Stimulated activated CD8-positive, alpha-beta memory T cell treated with anti-CD3 and anti-CD28 coated beads, Interleukin-15, amount 100 ng/mL, for 4 hours (primary cell): ENCODE measurements at places on chromosomes 4 and X.

GRCh38 chrX:18210470-18210869 is 10.2 kb downstream of the BEND2 start:
- no peak for DNase-seq

- no peak for DNase-seq
These were observed 6.4 kb downstream of the SLBP start for GRCh38 chr4:1705732-1706131.

DNA sequence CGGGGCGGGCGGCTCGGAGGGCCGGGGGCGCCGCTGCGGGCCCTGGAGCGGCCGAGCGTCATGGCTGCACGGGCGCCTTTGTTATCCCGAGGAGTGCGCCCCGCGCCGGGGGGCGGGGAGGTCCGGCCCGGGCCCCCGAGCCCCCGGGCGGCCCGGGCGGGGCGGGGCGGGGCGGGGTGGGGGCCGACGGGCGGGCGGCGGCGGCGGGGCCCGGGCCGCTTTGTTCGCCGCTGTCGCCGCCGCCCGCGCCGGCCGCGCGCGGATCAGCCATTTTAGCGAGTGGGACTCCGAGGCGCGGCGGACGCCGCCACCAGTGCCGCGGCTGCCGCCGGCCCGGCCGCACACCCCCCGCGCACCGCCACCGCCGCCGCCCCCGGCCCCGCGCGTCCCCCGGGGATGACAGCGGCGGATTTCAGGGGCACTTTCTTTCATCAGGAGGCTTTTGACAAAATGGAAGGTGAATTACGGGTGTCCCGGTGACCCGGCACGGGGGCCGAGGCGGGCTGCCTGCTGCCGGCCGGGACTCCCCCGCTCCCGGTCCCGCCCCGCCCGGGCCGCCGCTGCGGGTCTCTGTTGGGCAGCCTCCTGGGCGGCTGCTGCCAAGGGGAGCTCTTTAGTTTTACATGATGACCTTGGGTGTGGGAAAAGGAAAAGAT is 1.2 kb downstream of the HMGB3 start:
- no peak for DNase-seq

DNA sequence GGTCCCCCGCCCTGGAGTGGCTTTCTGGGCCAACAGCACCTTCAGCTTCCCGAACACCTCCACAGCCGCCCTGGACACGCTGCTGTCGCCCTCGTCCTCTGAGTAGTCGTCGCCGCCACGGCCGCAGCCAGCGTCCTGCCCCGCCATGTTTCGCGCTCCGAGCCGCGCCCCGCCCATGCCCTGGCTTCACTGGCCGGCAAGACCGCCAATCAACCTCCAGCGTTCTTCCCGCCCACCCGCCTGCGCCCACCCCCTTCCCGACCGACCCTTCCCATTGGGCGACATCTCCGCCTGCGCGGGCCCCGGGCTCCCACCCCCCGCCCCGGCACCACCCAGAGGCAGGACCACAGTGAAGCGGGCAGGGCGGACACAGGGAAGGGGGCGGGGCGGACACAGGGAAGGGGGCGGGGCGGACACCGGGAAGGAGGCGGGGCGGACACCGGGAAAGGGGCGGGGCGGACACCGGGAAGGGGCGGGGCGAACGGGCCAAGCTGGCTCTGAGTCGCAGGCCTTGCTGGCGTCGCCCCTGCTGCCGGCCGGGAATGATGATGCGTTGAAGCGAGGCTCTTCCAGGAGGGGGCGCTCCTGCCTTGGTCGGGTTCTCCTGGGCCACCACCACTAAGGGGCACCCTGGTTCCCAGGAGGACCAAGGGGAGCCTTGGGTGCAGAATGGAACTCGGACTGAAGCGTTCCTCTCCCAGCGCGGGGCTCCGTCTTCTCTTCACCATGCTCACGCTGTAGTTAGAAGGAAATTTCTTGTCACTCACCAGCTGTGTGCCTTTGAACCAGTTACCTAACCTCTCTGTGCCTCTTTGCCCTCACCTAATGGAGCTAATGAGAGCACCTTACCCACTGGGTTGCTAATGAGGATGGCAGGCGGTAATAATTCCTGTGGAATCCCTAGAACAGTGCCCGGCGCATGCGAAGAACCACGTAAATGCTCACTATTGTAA is at the start of gene HAUS7:
Gene HAUS7 (minus strand): TSS at position 166 of the 953 bp plus-strand sequence. CDS start 19 bp downstream, at position 147.
- peak; percentile 70 for DNase-seq

DNA sequence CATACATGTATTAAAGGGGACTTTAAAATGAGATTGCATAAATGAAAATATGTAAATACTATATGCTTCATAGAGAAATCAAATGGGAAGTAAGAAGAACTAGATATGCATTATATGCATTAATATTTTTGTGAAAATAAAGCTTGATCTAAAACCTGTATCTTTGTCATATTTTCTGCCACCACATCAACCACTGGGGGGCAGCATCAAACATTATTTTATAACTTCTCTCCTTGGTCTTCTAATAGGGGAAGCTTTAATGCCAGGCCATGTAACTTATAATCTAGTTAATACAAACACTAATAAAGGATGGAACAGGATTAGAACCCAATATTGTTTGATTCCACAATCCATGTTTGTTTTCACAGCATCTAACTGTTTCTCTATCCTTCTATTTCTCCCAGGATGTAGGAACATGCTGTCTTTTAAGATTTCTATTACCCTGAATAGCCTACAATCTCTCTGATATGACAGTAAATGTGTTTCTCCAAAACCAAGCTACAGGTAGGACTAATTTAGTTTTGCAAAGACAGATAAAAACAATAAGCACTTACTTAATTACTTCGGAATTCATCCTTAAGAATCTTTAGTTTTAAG is 10.0 kb downstream of the QRFPR start:
- no peak for DNase-seq

GRCh38 chr4:155197757-155198156 is 10.7 kb upstream of the NPY2R start:
- DNase-seq = no peak

DNA sequence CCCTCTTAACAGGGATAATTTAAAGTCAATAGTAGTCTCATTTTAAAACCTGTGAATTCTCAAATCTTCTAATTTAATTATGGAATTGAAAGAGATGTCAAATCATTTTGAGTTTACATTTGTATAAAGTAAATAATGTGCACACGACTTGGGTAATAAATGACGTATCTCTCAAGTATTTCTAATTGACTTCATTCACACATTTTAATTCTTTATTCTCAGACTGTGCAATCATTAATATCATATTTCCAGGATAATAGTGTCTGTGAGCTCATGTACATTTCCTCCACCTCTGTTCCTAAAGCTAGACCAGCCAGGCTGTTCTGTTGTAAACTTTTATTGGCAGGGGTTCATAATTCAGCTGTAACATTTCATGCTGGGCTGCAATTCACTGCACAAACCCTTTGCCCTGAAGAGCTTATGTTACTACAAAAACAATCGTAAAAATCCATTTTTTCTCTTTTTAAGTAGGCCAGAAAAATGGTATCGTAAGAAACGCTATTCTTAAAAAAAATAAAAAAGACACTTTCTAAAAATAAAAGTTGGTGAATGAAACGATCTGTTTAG is 1103.1 kb upstream of the TENM3 start:
- no peak for DNase-seq

DNA sequence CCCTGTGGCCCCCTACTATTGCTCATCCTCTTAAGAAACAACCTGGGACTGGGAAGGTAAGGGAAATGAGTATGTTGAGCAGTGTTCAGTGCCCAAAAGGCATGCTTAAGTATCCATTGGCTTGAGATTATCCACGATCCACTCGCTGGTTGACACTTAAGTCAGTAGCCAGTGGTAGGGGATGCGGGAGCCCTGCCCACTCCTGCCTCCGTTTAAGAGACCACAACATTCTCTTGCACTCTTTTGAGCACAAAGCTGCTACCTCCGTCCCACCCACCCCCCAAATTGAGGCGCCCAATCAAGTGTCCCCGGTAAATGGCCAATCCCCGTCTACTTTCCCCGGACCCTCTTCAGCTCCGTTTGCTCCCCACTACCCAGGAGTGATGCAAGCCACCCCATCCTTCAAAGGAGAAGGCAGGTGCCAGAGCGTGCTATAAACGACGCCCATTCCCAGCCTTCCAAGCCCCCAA is 25.0 kb downstream of the UTP14A start:
- DNase-seq = no peak

GRCh38 chr4:119785963-119786362 is 157.4 kb upstream of the PDE5A start:
- DNase-seq = no peak

- no peak for DNase-seq
These were observed 86.2 kb downstream of the PPEF1 start for GRCh38 chrX:18793601-18794089.

DNA sequence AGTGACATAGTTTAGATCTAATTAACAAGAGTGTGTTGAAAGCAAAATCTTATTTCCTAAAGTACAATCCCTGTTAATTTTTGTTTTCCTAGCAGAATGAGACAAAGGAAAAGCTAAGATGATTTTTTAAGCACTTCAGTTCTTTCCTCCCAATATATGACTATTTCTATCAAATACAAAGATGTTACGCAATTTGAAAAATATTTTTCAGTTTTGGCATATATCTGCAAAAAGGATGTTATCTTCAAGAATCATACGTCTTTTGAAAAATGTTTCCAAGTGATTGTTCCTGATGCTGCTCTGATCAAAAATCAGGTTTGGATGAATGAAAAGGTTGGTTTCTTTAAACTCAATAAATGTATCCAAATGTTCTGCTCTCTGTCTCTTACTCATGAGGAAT is 486.7 kb upstream of the CPEB2 start:
- no peak for DNase-seq

GRCh38 chrX:15567886-15568616 is 32.7 kb downstream of the ACE2 start:
- no peak for DNase-seq

- no peak for DNase-seq
These were observed 10.5 kb downstream of the NKX3-2 start for GRCh38 chr4:13533670-13534343.

DNA sequence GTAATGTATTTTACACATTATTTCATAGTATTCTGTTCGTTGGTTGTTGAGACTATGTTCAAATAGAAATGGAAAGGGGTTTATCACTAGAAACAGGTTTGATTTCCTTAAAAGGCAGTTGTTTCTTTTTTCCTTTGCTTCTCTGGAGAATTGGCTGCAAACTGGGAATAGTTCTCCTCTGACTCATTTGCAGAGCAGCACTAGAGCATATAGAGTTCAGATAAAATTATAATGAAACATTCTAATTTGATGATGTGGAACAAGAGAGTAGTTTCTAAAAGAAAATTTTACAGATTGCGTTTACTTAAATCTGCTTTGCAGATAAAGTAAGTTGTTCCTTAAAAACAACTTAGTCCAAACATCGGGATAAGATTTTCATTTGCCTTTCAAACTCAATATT is 29.7 kb downstream of the SYNPO2 start:
- no peak for DNase-seq

GRCh38 chr4:168666531-168666930 is 169.7 kb downstream of the PALLD start:
- DNase-seq = no peak

DNA sequence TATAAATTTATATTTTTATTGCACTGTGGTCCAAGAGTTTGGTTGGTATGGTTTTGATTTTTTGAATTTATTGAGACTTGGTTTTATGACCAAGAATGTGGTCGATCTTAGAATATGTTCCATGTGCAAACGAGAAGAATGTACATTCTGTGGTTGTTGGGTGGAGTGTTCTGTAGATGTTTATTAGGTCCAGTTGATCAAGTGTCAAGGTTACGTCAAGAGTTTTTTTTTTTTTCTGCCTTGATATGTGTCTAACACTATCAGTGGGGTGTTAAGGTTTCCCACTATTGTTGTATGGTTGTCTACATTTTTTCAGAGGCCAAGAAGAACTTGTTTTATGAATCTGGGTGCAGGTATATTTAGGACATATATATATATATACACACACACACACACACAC is 10.8 kb downstream of the ETDB start:
- no peak for DNase-seq

- no peak for DNase-seq
These were observed 20.3 kb downstream of the ATP2B3 start for GRCh38 chrX:153537526-153538295.

DNA sequence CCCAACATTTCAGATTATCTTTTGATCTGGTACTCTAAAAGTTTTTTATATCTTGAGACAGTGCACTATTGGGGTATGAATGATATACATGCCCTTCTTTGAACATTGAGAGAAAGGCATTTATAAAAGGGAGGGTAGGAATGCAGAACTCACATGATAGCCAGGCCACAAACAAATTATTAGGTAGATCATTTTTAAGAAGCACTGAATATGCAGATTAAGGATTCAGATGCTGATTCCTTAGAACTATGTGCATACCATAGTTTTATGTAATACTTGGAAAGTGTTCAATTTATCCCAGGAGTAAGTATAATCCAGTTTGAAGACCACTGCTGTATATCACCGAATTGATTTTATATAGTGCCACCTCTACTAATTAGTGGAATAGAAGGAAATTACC is 18.6 kb downstream of the CEP135 start:
- DNase-seq = no peak

- no peak for DNase-seq
These were observed 12.2 kb upstream of the ODAM start for GRCh38 chr4:70183168-70183939.

- DNase-seq = no peak
These were observed 15.0 kb upstream of the NAT8L start for GRCh38 chr4:2044119-2044485.

GRCh38 chrX:132058975-132059374 is 35.9 kb downstream of the STK26 start:
- no peak for DNase-seq

DNA sequence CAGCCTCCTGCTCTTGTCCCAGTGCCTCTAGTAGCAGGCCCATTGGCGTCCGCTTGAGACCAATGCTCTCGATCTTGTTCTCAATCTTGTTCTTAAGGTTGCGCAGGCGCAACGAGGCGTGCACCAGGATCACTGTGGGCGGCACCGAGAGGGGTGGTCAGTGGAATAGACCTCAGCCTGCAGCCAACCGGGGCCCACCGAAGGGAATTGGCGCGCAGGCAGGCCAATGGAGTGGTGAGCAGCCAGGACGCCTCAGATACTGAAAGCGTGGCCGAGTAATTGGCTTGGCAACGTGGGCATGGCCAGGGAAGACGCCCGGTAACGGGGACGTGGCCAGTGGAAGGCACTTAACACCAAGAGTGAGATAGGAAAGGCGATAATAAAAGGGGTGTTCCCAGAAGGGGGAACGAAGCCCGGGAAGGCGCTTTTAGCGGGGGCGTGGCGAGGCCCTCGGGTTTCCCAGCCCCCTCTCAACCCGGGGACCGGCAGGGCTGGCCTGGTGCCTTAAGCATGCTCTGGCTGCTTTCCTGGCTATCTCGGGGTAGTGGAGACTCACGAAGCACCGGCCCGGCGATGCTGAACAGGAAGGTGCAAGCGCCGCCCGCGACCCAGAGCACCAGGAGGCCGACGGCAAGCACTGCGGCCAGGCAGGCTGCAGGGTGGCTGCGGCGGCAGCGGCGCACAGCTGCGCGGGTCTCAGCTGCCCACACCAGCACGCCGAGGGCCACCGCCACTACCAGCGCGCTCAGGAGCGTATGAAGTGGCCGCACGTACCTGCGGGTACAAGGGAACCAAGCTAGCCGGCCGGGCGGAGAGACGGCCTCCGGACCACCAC is 1.7 kb downstream of the PRAF2 start:
- no peak for DNase-seq

DNA sequence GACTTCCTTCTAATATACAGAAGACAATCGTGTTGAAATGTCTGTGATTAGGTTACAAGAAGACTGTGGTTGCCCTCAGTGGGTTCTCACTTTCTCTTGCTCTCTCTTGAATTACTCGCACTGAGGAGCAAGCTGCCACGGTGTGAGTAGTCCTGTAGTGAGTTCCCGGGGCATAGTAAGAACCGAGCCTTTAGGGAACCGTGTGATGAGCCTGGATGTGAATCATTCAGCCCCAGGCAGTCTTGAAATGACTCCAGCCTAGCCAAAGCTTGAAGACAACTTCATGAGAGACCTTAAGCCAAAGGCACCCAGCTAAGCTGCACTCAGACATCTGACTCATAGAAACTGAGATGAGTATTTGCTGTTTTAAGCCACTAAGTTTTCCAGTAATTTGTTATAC is 292.7 kb downstream of the SPOCK3 start:
- no peak for DNase-seq
